ENCODE measurements at places on chromosomes 5 and 9. TPM values are rescaled to one million over a fixed set of nuclear protein-coding genes. Genes with fewer than 3 reads are reported as not detected.

CCDC192 gene
- not detected for total RNA-seq

REEP2 gene
- 11.0 TPM for total RNA-seq

DNA sequence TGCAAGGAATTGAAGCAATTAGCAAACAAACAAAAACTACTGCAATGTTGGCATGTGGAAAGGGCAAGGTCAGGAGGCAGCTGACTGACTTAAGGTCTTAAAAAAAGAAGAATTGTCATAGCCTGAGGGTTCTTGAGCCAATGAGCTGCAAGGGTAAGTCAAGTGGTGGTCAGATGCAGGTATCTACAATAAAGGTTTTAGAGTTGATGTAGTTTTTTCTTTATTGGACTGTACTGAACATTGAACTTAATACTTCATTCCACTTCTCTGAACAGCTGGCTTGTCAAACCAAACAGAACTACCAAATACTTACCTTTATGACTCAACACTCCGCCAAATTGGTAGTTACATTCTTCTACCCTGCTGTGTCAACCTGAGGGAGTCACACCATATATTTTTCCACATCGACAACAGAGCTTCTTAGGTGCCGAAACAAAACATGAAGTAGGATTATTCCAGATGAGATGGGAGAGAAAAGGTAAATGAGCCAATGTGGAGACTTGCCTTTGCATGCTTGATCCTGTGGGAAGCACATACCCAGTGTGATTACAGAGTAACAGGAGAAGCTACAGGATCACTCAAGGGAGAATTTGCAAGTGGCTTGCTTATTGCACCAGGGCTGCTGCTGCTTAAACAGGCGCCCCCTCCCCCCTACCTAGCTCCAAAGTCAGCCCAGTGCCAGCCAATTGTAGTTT lies 35.3 kb downstream of the EQTN start:
- peak; percentile 34 for DNase-seq

- no peak for DNase-seq
These were observed 16.9 kb upstream of the CPLX2 start for GRCh38 chr5:175854231-175855040.

DNA sequence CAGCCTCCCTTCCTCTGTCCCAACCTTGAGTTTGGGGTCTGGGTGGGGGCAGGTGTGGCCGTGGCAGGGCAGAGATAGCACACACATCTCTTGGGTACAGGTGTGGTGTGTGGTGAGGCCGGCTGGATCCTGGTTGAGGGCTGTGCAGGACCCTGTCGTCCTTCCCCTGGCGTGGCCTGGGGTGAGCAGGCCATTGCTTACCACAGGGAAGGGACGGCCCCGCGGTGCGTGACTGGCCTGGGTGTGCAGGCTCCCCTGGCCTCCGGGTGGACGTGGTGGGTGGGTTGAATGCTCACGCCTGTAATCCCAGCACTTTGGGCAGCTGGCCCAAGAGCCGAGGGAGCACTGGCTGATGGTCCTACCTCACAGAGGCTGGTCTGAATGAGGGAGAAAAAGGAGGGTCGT lies 1.2 kb downstream of the ARRDC1 start:
- DNase-seq, result no peak

DNA sequence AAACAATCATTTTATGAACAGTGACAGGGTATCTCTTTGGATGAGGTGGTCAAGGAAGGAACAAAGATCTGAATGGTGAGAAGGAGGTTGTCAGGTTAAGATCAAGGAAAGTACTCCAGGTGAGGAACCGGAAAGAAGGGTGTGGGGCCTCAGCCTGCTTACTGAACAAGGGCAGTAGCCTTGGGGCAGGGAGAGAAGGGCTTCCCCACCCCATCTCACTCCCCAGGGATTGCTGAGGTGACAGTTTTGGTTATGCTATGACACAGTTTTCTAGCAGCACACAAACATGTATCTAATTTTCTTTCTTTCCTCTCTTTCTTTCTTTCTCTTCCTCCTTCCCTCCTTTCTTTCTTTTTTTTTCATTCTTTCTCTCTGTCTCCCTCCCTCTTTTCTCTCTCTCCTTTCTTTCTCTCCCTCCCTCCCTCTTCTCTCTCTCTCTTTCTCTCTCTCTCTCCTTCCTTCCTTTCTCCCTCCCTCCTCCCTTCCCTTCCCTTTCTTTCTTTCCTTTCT lies 4.1 kb upstream of the HDHD3 start:
- no peak for DNase-seq

DNA sequence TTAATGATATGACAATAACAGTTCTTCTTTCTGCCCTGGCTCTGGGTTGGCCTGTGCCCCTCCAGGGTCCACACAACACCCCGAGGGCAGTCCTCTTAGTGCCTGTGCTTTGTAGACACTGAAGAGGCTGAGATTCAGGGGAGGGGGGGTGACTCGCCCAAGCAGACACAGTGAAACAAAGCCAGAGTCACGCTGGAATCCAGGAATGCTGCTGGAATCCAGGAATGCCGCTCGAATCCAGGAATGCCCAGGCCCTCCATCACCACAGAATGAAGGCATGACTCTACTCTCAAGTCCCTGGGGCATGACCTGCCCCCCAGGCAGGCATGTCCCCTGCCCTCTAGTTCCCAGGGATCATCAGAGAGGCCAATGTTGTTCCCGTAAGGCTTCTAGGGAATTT lies 73.1 kb downstream of the LRSAM1 start:
- DNase-seq, result peak; percentile 79
